ENCODE measurements at places on chromosomes 6 and 20.

GRCh38 chr20:18254615-18255014, 33.7 kb upstream of the ZNF133 start:
- DNase-seq: no peak

GRCh38 chr6:27312950-27313271, 838 bp upstream of the POM121L2 start:
- DNase-seq: no peak

- DNase-seq: no peak
Measured at GRCh38 chr20:62636446-62636845, 5.9 kb upstream of the SLCO4A1 start.

GRCh38 chr6:142842418-142843261, 102.3 kb downstream of the HIVEP2 start:
- DNase-seq: no peak

DNA sequence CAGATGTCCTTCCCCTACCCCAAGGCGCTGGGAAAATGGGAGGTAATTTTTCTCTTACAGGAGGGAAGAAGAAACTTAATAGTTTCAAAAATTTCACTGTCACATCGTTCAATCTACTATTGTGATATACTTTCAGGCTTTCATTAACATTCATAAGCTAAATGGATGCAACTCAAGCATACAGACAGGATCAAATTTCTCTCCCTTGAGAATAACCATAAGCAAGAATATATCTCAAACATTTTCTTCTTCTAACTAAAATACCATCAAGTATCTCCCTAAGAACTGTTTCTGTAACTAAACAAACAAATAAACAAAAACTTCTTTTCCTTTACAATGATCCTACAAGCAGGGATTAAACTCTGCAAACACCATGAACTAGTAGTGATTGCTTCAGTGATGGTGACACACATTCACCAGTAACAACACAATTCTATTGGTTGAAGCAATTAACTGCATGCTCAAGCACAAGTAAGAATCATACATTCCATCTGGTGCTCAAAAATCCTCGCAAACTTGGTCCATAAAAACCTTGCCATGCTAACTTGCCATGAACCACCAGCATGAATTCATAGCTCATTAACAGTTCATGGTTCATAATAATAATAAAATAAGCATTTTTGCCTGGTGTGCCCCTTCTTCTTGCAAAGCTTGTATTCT, 183.8 kb downstream of the PTPRK start:
- no peak for DNase-seq

- DNase-seq: no peak
Measured at GRCh38 chr6:162970246-162970645, 242.5 kb downstream of the PACRG start.

DNA sequence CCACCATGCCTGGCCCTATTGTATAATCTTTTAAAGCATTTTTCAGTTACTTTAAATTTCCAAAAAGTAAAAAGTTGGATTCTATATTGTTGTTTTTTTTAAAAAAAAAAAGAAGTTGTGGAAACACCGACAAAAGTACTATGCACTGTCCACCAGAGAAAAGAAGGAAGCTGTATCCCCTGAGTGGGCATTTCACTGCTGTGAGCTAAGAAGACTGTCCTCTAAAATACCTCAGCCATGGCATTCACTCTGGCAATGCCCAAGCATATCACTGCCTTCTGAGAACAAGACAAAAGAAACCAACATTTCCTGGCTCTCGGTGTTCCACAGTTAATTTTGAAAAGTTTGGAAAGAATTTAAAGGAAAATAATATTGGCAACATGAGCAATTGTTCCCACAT, 117.8 kb downstream of the IPCEF1 start:
- no peak for DNase-seq

Data from stimulated activated CD4-positive, alpha-beta T cell treated with anti-CD3 and anti-CD28 coated beads, Interleukin-2, amount 100 ng/mL, for 48 hours (primary cell).